ENCODE measurements at places on chromosomes 2 and 18. TPM values are rescaled to one million over a fixed set of nuclear protein-coding genes. Genes with fewer than 3 reads are reported as not detected.

CLHC1 gene
- 19.4 TPM for total RNA-seq

FAM237A gene
- not detected for total RNA-seq

CCDC178 gene
- total RNA-seq: not detected

MOB4 gene
- total RNA-seq: 18.1 TPM

CRYBA2 gene
- not detected for total RNA-seq

IGFBP2 gene
- total RNA-seq: 115 TPM

POTEC gene
- not detected for total RNA-seq

Measured in activated naive CD8-positive, alpha-beta T cell treated with anti-CD3 and anti-CD28 coated beads, Interleukin-2, amount 10 ng/mL, durations not matched to agents 7 days and 5 days (primary cell).